ENCODE measurements at places on chromosomes 2 and 18.

DNA sequence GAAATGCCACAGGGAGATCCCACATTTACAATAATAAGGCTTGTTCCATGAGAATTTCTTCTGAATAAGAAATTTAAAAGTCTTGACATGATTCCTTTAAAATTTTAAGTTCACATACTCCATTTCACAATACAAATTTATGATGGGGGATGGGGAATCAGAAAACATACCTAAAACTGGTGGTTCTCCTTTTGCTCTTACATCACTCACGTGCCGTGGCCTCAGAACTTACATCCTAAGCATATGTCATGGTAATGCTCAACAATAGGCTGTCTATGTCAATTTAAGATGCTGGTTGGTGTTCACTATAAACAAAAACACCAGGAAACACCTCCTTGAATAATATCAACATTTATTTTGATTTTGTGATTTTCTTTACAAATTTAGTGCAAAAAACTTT is 12.8 kb downstream of the UPP2 start:
- no peak for DNase-seq

DNA sequence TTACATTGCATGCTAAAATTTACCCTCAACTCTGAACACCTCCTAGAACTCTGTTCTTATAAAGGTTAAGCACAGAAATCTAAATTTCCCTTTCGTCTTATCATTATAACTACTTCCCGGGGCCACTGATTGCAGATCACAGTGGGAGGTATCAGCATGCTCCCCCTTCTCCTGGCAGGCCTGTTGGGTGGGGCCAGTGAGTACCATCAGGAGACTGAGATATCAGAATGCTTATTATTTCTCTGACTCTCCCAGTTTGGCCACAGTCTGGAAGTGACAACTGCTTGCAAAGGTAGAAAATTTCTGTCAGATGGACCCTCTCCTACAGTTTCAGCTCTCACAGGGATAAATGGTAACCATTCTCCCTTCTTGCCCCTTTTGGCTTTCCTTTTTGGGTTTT is 62.6 kb downstream of the DSEL start:
- DNase-seq, result no peak

DNA sequence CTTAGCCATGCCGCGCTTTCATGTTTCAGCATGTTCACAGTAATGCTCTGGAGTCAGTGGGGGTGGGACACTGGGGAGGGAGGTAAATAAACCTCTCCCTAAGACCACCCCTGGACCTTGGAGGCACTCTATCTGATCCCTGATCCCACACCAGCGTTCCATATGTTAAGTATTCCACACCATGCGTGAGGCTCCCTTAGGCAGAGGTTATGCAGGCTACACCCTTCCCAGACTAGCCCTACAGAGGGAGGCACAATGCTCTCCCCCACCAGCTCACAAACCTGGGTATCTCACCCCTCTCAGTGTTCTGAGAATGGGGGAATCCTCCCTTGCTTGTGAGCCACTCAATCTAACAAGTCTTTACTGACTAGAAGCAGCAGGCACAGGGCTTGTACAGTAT is 1610.4 kb upstream of the ZEB2 start:
- no peak for DNase-seq

DNA sequence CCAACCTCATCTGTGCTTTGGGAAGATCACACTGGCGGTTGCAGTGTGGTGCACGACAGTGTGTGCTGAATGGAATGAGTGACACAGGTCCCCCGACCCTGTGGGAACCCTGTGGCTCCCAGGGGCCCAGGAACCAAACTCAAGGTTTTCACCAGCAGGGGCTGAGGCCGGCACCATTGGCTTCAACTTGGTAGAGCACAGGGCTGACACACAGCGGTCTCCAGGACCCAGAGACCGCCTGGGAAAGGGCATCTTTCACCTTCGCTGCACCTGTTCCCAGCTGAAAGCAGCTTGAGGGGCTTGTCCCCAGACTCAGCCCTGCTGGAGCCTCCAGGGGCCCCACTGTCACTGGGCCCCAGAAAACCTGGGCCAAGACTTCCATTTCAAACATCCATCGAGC is 59.0 kb upstream of the ODC1 start:
- peak; percentile 44 for DNase-seq

DNA sequence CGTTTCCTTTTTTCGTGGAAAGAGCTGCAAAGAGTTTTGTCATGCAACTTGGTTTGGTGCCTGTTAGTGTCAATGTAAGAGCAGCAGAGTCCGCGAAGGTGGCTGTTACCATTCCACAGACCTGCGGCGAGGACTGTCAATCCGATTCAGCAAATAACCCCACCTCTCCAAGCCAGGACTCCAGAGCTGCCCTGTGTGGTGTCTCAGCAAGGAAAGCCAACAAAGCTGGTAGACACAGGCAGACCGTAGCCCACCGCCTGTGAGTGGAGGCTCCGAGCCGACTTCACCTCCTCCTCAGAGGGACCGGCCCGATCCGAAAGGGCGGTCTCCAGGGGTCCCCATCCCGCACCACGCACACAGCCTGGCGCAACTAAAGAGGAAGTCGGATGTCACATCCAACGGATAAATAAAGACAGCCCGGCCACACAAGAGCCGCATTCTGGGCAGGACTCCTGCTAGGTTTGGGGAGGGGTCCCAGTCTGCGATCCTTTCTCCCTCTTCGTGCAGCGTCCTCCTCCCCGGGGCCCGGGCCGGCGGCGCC is 819 bp downstream of the ANKRD44 start:
- DNase-seq, result peak; percentile 80
